NCI-H526 treated with DMSO at 0.1 percent for 48 hours (cell line): ENCODE measurements at places on chromosomes 5 and 9.

DNA sequence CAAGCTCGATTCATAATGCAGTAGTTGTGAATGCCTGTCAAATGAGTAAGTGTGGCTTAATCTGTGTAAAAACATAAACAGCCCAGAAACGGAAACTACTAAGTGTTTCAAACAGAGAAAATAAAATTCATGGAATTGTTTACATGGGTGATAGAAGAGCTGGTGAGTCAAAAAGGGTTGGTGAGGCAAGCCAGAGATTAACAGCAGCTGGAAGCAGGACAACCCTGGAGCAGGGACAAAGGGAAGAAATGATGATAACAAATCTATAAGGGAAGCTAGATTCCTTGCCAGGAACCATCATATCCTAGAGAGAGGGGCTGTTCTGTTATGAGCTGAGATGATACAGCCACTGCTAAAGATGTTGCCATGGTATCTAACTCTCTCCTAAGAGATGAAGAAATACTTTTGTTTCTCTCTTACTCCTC is 18.0 kb upstream of the PRR16 start:
- DNase-seq: no peak

- peak; percentile 69 for DNase-seq
Observed at GRCh38 chr5:148457183-148457620, 73.4 kb downstream of the FBXO38 start.

DNA sequence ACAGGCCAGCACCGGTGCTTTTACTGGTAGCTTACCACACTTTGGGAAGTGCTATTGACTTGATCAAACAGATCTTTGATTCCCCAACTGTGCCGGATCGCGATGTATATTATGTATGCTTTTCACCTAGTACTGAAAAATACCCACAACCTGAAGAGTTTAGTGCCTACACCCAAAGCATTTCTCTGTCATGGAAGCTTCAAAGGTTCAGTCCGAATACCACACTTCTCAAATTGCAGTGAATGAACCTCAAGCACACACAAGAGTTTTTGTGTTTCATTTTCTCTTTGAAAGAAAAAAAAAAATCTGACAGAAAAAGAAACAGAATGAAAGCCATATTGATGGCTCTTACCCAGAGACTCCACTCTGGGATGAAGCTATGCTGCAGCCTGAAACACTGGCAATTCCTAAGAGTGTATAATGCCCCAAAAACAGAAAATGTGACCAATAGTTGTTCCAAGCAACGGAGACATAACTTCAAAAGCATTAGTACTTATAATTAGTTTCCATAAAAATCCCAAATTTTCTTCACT is 100.9 kb downstream of the EBF1 start:
- DNase-seq: no peak

GRCh38 chr5:180873615-180874520 is 12.8 kb upstream of the ZFP62 start:
- no peak for DNase-seq

GRCh38 chr5:125140855-125141254 is 394.4 kb upstream of the ZNF608 start:
- no peak for DNase-seq

DNA sequence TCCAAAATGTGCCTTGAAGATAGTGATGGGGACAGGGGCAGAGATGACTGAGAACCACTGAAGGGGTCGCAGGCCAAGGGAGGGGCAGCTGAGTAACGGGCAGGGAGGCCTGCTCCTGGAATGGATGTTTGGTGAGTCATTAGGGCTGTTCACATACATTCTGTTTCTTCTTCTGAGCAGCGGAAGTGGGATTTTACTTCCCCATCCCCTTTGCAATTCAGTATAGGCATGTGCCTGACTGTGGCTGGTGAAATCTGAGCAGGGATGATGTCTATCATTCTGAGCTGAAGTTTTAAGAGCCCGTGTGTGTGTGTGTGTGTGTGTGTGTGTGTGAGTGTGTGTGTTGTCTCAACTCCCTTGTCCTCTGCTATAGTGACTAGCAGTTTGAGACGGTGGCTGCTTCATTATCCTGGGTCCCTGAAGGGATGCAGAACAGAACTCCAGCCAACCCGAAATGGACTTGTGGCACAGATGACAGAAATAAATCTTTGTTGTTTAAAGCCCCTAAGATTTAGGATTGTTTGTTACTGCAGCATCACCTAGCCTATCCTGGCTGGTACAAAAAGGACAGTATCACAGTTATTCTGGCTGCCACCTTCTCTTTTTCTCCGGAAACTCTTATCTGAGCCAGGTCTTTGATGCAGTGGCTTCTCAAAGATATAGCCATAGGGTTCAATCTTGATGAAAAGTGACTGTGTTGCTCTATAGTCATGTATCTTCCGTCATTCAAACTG is 29.2 kb upstream of the TGFBI start:
- no peak for DNase-seq

DNA sequence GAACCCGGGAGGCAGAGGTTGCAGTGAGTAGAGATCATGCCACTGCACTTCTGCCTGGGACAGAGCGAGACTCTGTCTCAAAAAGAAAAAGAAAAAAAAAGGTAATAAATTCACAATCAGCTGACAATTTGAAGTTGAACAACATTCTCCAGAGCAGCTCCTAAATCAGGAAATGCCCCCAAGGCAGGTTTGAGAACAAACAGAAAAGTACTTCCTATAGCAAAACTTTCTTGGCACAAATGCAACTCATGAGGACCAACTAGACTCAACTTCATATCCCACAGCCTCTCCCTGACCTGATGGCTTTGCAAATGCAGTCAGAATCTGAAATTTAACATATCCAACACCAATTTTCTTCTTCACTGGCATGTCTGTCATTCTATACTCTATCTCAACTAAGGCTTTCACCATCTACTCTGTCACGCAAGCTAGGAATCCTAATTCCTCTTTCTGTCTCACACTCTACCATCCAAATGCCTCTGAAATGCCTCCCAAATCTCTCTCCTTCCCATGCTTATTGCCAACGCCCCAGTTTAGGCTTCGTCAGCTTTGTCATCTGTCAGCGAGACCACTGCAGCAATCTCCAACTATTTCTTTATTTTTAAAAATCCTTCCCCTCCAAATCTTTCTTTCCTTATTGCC is 113.3 kb downstream of the MAPKAP1 start:
- DNase-seq: no peak

DNA sequence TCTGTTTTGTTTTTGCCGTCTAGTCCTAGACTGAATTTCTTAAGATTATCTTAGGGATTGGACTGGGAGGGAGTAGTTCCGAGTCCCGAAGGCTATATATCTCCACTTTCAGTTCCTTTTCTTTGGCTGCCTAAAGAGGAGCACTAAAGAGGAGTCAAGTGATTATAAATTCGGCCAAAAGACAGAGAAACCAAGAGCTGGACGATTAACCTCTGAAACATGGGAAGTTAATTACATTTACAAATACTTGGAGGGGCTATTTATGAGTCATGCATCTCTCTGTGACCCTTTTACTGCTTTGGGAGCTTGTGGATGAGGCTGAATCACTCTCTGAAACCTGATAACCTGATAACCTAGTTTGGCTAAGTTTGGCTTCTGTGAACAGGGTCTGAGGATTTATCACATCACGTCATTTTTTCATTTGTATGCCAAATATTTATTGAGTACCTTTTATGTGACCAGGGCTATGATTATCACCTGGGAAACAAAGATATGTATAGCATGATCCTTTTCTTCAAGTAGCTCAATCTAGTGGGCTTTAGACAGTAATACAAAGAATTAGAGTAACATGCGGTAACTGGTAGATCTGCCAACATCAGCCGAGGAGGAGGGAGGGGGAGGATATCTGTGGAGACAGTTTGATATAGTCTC is 180.9 kb downstream of the CD180 start:
- DNase-seq: no peak

DNA sequence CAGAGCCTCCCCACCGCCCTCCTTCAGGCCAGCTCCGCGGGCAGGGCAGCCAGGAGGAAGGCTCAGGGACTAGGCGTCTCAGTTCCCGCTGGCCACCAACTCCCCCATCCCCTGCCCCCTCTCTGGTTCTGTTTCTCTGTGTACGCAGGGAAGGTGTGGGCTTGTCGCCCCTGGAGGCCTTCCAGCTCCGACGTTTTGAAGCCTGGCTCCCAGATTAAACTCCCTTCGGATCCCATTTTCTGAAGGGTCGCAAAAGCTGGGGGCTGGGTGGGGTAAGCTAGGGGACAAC is 346 bp downstream of the ATOX1 start:
- DNase-seq: no peak

DNA sequence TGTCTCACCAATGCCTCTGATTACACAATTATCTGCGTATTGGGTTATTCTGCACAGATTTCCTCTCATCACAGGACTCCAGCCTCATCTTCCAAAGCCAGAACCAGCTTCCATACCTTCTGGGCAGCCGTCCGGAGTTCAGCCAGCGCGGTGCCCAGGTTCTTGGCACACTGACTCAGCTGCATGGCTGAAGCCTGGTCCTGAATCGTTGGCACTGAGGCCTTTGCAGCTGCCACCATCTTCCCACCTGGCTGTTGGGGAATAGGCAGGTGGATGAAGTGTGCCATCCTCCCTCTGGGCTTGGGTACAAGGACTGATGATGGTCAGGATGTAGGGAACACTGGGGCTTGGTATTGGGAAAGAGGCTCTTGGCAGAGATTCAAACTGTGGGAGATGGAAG is 17.9 kb downstream of the TLN1 start:
- DNase-seq: no peak

- no peak for DNase-seq
Observed at GRCh38 chr5:149700347-149700746, 29.8 kb upstream of the PPARGC1B start.

DNA sequence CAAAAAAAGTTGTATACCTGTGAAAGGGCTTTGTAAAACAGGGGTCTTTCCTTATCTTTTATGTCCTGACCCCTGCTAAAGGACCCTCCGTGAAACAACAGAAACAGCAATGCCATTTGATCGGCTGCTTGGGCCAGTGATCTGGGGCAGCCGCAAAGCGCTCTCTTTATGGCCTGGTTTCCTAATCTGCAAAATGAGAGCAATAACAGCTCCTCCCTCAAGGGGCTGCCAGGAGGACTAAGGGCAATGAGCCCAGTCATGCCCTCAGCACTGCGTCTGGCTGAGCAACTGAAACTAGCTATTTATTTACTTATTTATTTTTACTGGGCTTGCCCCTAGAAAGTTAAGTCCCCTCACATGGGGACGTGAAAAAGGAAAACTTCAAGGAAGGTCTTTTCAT is 18.3 kb downstream of the CMBL start:
- no peak for DNase-seq

DNA sequence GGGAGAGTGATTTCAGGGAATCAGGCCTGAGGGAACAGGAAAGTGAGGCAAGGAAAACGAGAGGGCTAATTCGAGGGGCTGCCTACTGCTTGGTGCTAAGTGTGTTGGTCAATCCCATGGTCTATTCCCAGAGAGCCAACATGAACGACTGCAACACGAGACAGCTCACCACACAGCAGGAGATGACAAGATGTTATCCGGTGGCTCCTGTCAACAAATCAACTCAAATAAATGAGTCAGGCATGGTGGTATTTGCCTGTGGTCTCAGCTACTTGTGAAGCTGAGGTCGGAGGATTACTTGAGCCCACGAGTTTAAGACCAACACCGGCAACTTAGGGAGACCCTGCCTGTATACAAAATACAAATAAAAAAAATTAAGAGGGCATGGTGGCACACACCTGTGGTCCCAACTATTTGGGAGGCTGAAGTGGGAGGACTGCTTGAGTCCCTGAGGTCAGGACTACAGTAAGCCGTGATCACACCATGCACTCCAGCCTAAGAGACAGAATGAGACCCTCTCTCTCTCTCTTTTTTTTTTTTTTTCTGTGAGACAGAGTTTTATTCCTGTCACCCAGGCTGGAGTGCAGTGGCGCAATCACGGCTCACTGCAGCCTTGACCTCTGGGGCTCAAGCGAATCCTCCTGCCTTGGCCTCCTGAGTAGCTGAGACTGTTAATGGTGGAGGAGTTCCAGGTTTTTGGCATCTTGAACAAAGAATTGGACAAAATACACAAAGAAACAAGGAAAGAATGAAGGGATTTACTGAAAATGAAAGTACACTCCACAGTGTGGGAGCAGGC is 9.0 kb upstream of the FAF2 start:
- no peak for DNase-seq

DNA sequence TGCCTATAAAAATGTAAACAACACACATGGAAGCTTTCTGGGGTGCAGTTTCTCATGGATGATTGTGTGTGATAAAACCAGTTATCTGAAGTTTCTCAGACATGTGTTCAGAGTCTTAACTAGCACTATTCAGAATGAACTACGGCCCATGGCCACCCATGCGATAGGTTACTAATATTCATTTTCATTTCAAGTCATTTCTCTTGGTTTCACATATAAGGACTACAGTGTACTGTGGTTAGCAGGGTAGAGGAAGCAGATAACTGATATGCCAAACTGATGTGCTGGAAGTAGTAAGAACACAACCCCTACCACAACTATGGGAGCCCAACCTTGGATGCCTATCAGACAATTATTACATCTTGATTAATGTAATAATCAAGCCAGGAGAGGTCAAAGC is 372.1 kb downstream of the DTWD2 start:
- DNase-seq: no peak

- DNase-seq: no peak
Observed at GRCh38 chr5:174575043-174575442, 149.3 kb upstream of the MSX2 start.

- no peak for DNase-seq
Observed at GRCh38 chr9:133823189-133824105, 85.3 kb upstream of the SARDH start.

DNA sequence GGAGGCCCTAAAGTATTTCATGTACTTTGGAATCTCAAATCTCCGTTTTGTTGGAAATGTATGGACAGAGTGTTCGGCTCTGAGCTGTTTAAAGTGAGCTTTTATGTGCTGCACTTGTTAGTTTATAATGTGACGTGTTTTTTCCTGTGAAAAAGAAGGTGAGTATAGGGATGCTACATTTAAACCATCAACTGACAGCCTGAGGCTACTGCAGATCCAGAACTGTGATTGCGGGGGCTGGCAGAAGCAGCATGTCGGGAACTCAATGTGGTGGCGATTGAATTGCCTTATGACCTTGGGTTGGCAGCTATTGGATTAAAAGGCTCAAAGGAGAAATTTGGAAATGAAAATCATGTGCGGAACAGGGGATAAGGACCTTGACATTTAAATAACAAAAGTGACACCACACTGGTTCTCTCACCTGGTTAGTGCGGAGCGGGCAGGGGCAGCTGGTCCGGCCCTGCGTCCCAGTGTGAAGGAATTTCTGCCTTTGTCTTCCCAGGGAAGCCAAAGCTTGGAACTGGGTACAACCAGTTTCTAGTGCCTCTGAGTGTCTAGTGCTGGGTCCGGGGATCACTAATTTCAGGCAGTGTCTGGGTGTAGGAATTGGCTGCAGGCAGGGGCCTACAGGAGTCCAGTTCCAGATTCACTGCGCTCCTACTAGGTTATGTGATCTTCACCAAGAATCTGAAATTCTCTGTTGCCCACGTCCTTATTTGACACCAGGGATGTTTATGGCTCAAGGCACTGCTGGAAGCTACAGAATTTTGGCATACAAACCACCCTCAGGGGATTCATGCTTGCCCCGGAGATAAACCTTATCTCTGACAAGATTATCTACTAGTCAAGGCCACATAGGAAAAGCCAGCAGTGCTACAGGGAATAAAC is 120.7 kb upstream of the ERCC6L2 start:
- DNase-seq: no peak

DNA sequence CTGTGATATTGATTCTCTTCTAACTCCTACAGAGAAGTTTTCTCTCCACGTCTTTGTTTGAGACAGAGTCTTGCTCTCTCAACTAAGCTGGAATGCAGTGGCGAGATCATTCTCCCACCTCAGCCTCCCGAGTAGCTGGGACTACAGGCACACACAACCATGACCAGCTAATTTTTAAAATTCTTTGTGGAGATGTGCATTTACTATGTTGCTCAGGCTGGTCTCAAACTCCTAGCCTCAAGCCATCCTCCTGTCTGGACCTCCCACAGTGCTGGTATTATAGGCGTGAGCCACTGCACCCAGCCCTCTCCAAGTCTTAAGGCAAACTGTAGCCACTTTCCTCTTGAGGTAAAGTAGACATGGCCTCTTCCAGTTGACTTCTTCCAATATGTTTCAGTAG is 72.2 kb downstream of the SNX18 start:
- DNase-seq: no peak
